ENCODE measurements at places on chromosomes 1 and 21.
A peak's percentile ranks its signal among the peaks of the same experiment; 100 is the strongest.

DNA sequence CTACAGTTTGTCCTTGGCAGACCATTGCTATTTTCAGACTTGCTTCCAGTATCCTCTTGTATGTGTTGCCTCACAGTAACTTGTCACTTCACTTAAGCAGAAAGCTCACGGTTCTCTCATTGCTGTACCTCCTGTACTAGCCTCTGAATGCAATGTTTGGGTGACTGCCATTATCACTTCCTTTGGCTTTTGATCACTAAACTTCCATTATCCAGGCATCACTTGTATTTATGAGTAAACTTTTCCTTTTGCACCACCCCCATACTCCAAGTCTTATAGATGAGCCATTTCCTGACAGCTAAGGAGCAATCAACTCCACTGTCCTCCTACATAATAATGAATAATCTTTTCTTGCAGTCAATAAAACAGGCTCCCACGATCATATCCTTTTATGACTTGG lies 255.3 kb downstream of the PDE4B start:
- DNase-seq = no peak

DNA sequence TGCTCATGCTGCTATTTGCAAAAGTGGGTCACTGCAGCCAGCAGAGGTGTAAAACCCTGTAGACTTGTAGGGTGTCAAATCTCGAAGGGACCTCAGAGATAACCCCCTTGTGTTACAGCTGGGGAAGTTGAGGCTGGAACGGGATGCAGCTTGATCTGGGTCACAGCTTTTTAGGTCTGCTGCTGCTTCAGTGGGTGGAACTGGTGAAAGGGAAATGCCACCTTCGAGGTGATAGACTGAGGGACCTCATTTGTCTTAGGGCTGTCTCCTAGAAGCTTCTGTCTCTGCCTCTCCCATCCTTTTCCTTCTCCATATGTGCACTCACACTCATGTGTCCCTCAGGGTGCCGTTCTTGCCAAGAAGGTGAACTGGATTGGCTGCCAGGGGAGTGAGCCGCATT lies 35.4 kb downstream of the QSOX1 start:
- DNase-seq = no peak

DNA sequence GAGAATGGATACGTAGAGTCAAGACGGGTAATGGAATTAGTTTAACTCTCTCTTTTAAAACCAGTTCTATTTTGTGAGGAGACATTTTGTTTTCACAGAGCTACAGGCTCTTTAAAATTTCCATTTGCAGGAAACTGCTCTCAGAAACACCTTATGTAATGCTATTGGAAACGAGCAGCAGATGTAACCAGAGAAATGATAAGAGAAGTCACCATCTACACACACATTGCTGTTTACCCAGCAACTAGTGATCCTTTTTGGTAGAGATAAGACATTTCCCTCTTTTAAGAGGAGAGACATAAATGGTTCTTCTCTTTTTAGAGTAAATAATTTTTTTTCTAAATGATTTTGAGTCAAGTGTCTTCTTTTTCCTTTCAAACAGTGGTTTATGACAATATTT lies 80.6 kb downstream of the KCTD3 start:
- DNase-seq = no peak

DNA sequence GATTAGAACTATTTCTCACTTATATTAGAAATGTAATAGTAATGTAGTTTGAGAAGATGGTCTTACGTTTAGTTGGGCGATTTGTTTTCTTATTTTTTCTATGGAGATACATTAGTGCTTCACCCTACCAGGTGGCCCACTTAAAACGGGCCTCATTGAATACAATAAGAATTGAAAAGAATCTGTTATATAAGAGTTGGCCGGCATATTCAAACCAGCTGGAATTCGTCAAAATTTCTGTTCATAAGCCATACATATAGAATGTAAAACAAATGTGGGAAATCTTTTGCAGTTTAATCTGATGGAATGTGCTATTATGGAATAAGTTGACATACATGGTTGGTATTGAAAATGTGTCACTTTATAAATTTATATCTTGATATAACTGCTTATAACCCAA lies 96.4 kb upstream of the C1orf105 start:
- no peak for DNase-seq

DNA sequence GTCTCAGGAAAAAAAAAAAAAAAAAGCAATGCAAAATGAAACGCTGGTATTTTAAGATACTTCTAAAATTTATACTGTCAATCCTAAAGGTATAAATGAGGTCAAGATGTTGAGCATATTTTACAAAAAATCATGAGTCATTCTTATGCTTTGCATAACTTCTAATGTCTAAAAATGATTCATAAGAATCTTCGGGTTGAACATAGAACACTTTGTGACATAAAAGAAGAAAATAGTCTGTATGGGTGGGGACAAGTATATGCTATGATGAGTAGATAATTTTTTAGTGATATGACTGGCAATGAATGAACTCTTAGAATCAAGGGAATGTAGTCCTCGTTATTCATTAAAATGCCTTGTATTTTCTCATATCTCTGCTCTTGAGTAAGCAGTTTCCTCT lies 416.9 kb upstream of the USP24 start:
- DNase-seq = no peak

GRCh38 chr1:54348700-54349021 lies 57.5 kb downstream of the SSBP3 start:
- DNase-seq = no peak

- no peak for DNase-seq
Observed at GRCh38 chr1:210359255-210359654, 30.6 kb downstream of the HHAT start.

- DNase-seq = no peak
Observed at GRCh38 chr1:35215346-35215745, 22.4 kb upstream of the SFPQ start.

- no peak for DNase-seq
Observed at GRCh38 chr1:163864207-163864606, 542.5 kb downstream of the NUF2 start.

GRCh38 chr1:179779645-179780272 lies 36.7 kb downstream of the FAM163A start:
- DNase-seq = no peak

DNA sequence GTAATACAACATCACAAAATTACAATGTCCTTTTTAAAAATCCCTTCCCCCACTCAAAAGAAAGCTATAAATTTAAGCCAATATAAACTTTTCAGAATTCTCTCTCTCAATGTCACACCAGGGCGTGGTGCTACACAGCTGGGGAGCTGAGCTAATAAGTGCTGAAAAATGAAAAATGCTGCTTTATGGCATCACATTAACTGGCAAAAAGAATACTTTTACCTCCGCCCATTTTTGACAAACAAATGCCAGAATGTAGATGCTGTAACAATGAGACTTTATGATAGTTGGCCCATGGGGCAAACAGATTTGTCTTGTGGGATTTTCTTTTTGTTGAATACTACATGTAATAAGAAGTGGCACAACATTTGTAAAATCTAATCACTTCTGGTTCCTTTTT lies 12.7 kb upstream of the LYPLAL1 start:
- DNase-seq = no peak

DNA sequence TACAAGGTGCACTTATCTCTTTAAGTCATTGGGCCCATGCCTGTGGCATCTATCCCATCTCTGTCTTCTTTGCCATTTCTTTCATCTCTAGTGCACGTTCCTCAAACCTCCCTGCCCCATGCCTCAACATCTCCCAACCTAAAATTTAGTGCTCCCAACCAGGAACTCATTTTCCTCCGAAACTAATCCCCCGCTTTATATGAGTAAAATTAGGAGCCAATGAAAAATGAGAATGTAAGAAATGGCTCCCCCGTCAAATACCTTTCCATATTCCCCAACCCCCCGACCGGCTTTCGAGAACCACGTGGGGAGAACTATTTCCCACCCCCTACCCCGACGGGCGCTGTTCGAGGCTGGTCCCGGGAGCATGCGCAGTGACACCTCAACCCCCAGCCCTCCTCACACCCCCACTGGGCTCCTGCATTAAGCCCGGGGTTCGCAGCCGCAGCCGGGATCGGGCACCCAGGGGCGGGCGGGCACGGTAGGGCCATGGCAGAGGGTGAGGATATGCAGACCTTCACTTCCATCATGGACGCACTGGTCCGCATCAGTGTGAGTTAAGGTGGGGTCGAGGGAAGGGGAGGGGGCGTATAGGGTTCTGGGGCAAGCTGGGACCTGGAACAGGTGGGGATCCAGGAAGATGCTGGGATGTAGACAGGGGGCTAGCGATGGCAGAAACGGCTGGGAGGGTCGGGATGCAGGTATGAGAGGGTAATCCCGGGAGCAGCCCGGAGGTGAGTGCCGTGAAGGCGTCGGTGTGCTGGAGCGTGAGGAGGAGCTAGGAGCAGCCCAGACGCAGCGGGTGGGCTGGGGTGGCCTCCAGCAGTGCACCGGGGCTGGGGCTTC lies at the start of gene TRIM46:
Gene TRIM46 (plus strand): TSS at position 372 of the 846 bp plus-strand sequence. CDS start 118 bp downstream, at position 490.
- peak; percentile 51 for DNase-seq

GRCh38 chr1:230863449-230863848 lies 4.9 kb downstream of the C1orf198 start:
- no peak for DNase-seq

DNA sequence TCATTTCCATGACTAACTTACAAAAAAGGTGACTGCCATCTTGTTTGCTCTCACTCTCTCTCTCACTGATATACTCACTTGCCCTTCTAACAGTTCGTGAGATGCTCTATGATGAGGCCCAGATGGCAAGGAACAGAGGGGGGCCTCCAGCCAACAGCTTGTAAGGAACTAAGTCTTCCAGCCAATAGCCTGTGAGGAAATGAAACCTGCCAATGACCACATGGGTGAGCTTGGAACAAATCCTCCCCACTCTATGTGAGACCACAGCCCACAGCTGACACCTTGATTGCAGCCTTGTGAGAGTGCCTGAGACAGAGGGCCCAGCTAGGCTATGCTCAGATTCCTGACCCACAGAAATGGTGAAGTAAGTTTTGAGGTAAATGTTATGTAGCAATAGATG lies 153.7 kb downstream of the HHIPL2 start:
- DNase-seq = no peak

GRCh38 chr21:28910280-28910887 lies 82.3 kb downstream of the LTN1 start:
- DNase-seq = no peak

DNA sequence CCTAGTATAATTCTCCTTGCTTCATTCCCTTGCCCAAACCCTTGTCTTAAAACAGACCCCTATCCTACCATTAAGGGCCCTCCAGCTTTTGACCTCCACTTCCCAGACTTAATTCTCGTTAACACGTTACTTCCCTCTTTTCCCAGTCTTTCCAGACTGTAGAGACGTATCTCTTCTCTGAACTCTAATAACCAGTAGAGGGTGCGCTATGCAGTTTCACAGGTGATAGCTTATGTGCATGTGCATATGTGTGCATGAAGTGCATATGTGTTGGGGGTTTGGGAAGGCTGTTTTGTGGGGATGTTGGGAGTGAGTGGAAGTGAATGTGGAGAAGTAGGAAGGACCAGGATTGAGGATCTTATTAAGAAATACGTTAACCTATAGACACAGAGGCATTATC lies 78.1 kb upstream of the CCDC190 start:
- DNase-seq = no peak

- no peak for DNase-seq
Observed at GRCh38 chr1:20100632-20101355, 18.5 kb downstream of the PLA2G2D start.

GRCh38 chr1:232211149-232211548 lies 418.8 kb downstream of the SIPA1L2 start:
- DNase-seq = no peak

- no peak for DNase-seq
Observed at GRCh38 chr1:201970334-201971159, 11.9 kb upstream of the RNPEP start.

DNA sequence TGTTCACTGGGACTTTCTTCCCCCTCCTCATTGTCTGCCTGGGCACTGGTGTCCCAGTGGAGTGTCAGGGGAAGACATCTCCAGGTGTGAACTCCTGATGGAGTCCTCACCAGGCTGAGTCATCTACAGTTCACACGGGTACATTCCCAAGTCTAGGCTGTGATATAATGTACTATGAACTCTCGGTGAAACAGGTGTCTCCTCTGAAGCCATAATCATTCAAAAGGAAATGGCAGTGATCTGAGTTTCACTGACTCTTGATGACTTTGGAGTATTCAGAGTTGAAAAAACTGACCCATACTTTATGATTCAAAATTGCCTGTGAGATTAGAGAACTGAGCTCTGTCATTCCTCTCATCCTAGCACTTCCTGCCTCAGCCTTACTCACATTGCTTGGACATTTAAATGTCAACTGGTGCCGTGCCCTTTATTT lies 9.1 kb downstream of the LAMC2 start:
- DNase-seq = no peak

DNA sequence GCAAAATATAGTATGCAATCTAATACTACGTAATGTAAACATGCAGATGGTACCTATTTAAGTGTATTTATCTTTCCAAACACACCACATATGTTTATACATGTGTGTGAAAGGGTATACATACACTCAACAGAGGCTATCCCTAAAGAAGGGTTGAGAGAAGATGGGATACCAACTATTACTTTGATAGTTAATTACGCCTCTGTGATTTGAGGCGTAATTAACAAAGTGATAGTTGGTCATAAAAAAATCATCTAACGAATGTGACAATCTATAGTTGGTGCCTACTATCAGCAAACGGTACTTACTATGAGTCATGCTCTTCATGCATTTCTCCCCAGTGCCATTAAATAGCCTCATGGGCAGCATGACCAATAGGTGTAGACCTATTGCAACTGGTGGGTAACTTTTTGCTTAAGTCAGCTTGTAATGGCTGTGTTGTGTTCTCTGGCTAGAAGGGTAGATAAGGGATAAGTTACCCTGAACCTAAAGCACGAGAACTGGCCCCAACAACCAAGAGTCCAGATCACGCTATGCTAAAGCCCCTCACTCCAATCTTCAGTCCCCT lies 15.3 kb downstream of the RCAN1 start:
- DNase-seq = no peak

GRCh38 chr1:229437443-229437842 lies 3.5 kb upstream of the ACTA1 start:
- no peak for DNase-seq

DNA sequence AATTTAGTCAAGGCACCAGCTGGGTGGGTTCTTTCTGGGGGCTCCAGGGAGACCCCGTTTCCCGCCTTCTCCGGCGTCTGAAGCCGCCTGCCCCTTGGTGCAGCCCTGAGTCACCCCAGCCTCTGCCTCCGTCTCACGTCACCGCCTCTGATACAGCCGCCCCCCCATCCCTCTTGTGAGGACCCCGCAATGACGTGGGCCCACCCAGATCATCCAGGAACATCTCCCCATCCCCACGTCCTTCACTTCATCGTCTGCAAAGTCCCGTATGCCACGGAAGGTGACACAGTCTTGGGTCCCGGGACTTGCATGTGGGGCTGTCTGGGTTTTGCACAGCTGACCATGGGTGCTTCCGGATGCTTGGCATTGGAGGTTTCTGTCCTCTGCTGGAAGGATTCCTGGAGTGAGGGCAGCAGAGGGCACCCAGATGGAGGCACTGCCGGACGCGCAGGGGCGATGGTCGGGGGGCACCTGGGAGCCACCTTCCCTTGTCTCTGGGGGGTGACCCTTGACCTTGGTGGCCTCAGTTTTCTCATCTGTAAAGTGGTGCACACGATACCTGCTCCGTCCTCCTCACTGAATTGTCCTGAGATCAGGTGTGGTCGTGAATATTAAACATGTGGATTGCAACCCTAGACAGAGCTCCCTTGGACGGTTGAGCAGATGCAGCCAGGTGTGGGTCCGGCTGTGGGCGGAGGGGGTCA lies 58.8 kb downstream of the PRKCZ start:
- no peak for DNase-seq

- no peak for DNase-seq
Observed at GRCh38 chr1:152533327-152533938, 19.2 kb downstream of the CRCT1 start.
